Left forelimb (tissue), 1 donor: ENCODE measurements at places on chromosomes 5 and 9.

DNA sequence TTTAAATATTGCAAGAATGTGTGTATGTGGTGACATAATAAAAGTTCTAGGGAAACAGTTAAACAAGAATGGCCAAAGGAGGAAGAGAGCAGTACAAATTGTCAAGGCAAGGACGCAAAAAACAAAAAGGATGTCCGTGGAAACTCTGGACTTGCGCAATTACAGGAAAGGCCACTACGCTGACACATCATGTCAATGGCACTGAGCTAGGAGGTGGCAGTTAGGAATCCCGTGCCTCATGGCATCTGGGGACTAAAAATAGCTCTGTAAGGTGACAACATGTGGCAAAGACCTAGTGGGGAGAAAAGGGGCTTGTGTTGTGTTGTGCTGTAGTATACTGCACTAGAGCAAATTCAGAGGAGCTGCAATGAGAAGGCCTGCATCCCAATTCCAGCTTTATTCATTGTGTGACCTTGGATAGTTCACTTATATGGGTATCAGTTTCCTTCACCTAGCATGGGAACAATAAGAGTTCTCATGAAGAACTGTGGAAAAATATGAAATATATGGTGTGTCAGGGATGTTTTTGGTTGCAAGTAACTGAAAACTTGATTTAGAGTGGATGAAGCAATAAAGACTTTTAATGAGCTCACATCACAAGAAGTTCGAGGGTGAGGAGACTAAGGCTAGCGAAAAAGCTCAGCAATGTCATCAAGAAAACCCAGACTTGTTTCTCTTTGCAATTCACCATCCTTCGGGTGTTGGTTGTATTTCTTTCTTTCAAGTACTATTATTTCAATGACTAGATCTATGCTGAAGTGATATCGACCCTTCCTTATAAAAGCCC, 124.1 kb upstream of the STC2 start:
- no peak for DNase-seq

DNA sequence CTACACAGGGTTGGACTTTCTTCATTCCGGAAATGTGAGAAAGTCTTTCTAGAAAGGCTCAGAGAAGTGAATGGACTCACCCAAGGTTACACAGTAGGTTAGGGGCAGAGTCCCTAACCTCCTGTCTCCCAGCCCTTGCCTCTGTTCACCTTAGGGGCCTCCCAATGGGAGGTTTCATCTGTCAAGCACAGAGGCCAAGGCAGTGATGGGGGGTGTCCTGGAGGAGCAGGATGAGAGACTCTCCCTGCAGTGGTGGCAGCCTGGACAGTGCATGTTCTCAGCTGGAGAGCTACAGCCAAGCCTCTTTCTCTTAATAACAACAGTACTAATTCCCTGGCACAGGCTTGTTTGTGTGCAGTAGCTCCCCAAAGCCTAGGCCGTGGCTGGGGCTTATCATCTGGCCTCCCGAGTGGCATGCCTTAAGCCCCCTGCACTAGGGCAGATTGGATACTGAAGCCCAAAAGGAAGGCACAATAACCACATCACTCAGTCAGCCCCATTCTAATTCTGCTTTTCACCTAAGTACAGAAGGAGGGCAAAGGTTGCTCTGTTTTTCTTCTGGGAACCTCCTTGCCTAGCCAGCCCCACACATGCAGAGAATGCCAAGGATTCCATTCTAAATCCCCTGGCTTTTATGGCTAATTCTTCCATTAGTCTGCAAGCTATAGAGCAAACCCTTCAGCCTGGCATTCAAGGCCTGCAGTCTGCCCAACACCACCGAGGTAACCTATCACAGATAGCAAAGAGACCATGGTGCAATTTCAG, 50.2 kb upstream of the XPA start:
- DNase-seq, result no peak

GRCh38 chr5:111453295-111453694, 59.0 kb downstream of the STARD4 start:
- no peak for DNase-seq

DNA sequence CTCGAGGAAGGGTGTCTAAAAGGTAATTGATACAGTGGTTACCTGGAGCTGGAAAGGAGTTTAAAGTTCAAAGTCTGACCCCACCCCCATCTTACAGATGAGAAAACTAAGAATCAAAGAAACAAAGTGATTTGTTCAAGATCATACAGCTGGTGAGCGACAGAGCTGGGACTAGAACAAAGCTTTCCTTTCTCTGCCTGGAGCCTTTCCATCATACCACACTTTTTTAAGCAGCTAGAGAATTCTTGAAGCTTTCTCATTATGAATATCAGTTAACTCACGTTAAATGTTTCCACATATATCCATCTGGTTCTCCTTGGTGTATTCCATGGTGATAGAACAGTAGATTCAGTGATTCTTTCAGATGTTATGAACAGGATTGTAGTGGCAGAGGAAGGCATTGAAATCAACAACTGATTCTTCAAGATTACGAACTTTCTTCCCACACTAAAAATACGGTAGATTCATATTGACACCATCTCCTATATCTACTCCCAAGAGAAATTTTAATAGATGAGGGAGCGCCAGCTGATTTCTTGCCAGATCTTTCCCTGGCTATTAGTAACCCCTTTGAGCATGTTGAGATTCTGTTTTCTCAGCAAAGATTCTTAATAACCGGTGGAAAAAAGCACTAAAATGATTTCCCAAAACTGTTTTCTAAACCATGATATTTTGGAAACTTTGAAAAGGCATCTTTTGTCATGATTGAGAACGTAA, 233.7 kb downstream of the ADAMTSL1 start:
- no peak for DNase-seq

- no peak for DNase-seq
These were observed at the start of gene PTGDS for GRCh38 chr9:136977223-136977622. Gene PTGDS (plus strand): TSS chr9:136977504. CDS start chr9:136977579, 75 bp downstream.

GRCh38 chr9:86695910-86696424, 251.3 kb downstream of the GAS1 start:
- DNase-seq, result no peak

DNA sequence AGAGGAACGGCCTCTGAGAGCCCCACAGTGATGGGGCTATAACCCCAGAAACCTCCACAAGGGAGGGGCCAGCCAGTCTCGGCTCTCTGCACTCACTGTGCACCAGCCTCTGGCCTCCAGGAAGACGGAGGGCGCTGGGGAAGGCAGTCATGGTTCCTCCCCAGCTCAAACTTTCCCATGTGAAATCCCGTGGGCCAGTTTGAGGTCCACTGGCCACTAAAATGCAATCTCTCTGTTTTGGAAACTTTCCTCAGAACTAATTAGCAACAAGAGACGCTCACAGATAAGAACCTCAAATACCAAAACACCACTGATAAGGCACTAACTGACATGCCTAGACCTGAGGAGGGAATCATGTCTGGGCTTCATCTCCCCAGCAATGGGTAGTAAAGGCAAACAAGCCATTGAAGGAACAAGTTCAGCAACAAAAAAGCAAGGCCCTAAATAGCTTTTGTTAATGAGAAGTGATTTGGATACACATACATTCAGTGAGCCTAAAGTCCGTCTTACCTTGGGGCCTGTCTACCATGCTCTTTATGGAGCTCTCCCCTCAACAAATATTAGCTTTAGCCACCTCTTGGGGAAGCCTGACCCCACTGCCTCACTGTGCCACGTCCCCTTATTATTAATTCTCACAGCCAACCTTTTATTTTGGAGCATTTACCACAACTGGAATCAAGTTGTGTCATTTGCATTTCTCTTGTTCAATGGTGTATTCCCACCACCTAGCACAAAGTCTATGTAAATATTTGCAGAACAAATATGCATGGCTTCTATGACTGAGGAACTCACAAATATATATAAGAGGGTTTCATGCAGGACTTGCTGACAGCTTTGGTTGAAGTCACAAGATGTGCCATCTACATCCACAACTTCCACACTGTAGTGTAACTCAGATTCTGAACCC, 56.1 kb upstream of the GLRX start:
- no peak for DNase-seq

- no peak for DNase-seq
These were observed 257.0 kb upstream of the PRR16 start for GRCh38 chr5:120207129-120207528.

GRCh38 chr9:136902259-136902821, 16.0 kb downstream of the TRAF2 start:
- DNase-seq, result no peak
